ENCODE measurements at places on chromosomes 2 and 18.

- DNase-seq: no peak
Measured at GRCh38 chr2:219574484-219575311, 2.6 kb downstream of the INHA start.

- peak; percentile 20 for DNase-seq
Measured at GRCh38 chr2:150732064-150732463, 244.6 kb upstream of the RND3 start.

DNA sequence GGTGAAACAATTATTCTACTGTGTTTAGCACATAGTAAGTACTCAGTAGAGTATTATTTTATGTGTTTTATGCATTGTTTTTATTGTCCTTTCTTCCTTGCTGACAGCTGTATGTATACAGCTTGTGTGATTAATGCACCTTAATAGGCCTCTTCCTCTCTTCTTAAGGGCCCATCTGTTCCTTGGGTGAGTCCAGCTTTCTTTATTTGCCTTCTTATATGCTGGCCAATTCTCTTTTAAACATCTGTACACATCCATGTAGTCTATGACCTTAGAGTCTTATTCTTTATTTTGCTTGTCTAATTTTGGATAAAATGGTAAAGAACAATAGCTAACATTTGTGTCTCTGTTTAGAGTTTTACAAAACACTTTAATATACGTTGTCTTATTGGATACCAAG, 333.7 kb upstream of the MEIS1 start:
- DNase-seq: no peak

- no peak for DNase-seq
Measured at GRCh38 chr2:200861617-200862155, 2.8 kb downstream of the CLK1 start.

- DNase-seq: no peak
Measured at GRCh38 chr18:78807668-78808067, 171.9 kb upstream of the SALL3 start.
